ENCODE measurements at places on chromosomes 7 and 10.
A peak's percentile ranks its signal among the peaks of the same experiment; 100 is the strongest.

- DNase-seq, result no peak
Observed at GRCh38 chr10:78366663-78367411, 333.2 kb downstream of the RPS24 start.

DNA sequence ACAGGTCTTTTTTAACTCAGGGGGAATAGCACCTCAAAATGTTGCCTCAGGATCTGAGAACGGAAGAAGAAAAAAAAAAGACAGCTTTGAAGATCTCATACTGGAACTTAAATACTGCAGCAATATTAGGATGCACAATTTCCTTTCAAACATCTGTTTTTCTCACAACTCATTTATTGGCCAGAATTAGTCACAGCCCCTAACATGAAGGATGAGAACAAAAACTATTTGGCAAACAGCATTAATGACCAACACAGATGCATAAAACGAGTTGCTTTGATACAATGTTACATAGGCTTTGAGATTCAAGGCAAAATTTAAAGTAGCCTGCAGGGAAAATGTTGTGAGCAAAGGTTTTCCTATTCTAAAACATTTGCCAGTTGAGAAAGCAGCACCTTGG lies 36.5 kb downstream of the JMJD1C start:
- peak; percentile 83 for DNase-seq

DNA sequence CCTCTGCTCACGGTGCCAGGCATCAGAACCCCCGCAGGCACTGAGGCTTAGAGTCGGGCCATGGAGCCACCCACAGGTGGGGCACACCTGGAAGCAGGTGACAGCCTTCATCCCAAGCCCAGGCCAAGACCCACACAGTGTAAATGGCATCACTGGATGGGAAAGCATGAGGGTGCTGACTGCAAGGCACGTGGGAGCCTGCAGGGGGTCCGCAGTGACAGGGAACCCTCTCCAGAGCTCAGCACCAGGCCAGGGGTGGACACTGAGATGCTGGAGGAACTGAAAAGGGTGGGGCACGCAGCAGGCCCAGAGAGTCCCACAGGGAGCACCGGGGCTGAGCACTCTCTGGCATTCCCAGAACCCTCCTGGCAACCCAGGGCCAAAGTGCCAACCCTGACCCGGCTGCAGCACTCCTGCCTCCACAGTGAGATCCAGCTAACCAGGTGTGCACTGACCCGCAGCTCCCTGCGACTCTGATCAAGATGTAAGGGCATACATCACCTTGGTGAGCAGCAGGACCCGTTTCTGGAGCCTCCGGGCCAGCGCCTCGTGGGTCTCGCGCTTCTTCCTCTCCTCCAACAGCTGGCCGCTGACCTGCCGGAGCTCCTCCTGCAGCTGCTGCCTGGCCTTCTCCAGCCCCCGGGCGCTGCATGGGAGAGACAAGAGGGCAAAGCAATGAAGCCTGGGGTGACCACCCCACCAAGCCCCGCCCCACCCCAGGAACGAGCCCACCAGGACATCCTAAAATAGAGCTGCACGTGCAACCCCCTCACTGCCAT lies 163.9 kb downstream of the MAD1L1 start:
- no peak for DNase-seq

DNA sequence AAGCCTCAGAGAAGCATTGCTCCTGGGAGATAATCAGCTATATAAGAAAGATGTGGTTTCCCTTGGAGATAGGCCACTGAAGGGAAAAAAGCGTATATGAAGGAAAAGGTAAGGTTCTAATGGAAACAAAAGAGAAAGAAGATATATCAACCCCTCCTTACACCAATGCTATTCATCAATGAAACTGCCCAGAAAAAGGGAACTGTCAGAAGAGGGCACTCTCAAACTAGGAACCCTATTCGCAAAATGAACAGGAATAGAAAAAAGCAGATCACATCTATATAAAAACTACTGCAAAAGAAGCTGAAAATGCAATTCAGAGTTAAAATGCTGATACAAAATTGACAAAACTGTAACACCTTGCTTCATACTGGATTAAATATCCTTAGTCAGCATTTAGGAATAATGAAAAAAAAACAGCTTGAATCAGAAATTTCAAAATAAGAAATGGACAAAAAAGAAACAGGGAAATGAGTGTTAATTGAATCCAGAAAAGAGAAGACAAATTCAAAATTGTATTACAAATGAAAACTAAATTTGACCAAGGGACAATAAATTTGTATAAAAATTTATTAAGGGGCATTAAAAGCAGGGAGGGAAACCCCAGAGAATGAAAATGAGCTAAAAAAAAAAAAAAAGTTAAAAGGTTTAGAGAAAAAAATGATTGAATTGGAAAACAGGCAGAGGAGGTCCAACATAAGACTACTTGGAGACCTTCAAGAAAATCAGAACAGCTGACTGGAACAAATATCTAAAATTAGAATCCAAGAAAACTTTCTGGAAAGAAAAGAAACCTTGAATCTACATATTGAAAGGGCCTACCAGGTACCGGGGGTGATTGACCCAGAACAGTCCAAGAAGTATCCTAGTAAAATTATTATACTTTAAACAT lies 17.9 kb downstream of the NHLRC2 start:
- DNase-seq, result no peak

DNA sequence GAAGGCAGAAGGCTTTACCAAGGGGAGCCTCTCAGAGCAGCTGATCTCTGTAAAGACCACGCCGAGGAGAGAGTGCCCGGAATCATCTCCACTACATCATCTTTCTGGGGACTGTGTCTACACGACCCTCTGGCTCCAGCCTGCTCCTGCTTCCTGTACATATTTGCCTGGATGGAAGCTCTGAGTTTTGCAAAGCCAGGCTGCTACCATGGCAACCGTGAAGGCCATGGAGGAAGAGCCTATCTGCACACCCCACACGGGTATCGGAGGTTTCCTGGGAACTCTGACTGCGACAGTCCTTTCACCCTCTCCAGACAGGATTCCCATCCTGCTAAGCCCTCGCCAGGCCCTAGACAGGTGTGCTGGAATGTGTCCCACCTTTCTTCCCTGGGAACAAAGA lies 83.4 kb upstream of the TNRC18 start:
- no peak for DNase-seq

GRCh38 chr7:74544706-74545469 lies 91.2 kb downstream of the GTF2IRD1 start:
- DNase-seq, result peak; percentile 65

- DNase-seq, result no peak
Observed at GRCh38 chr10:118012952-118013525, 33.7 kb downstream of the RAB11FIP2 start.

GRCh38 chr10:4770801-4771553 lies 55.0 kb upstream of the AKR1E2 start:
- peak; percentile 96 for DNase-seq

- no peak for DNase-seq
Observed at GRCh38 chr10:73629165-73629564, 12.1 kb downstream of the MYOZ1 start.

GRCh38 chr10:80202934-80203834 lies 2.2 kb downstream of the ANXA11 start:
- peak; percentile 96 for DNase-seq

- DNase-seq, result no peak
Observed at GRCh38 chr10:66940965-66941364, 15.1 kb downstream of the LRRTM3 start.

DNA sequence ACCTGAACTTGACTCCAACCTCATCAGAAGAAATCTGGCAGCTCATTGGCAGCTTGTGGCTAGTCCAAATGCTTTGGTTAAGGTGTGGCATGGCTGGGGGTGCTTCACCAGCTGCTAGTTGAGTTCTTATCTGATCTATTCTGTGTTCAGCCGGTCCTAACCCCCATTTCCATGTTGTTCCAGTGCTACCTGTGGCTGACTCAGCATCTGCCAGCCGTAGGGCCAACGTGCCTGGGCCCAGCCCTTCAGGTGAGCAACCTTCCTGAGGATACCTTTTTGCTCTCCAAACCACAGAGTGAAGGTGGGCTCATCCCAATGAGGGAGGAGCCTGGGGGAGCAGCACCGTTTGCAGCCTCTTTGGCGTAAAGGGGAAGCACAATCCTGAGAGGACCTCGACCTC lies 46.8 kb upstream of the C10orf120 start:
- no peak for DNase-seq

DNA sequence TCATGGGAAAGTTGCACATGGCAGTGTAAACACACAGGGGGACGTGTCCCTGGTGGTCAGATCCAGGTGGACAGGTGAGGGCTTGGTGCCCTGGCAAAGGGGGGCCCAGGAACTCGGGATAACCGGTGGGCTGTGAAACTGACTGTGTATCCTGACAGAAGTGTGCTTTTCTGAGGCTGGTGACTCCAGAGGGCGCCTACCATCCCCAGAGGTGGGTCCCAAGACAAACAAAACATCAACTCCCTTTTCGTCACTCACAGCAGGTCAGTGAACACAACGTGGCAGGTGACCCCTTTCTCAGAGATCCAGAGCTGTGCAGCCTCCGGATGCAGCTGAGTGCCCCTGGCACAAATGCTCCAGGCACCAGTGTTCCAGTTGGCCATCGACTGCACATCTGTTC lies 56.0 kb upstream of the DDC start:
- no peak for DNase-seq

DNA sequence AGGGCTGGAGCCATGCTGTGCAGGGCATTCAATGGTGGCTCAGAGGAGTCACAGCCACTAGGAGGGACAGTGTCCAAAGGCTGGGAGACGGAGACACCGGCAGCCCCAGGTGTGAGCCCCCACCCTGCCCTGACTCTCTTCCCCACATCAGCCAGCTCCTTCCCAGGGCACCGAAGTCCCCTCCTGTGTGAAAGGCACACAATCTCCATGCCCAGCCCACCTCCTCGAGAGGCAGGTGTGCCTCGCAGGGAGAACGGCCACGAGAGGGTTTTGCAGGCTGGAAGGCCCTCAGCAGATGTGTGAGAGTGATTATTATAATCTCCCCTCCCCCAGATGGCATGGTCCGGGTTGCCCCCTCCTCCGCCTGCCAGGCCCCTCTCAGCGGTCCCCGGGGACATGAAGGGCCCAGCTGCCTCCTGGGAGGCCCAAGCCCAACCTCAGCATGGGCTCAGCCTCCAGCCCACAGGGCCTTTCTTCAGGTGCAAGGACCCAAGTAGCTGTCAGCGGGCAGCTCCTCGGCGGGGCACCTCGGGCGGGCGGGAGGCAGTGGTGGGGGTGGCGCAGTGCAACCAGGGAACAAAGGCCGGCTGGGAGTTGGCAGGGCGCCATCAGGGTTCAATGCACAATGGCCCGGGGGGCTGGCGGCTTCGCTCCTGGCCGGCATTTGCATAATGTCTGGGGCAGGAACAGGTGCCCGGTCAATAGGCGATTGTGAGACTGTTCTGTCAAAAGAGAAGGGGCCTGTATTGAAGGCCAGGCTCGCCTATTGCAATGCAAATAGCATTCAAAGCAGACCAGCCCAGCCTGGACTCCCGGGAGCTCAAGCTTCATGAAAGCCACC lies 155.3 kb upstream of the ZMIZ1 start:
- DNase-seq, result no peak

DNA sequence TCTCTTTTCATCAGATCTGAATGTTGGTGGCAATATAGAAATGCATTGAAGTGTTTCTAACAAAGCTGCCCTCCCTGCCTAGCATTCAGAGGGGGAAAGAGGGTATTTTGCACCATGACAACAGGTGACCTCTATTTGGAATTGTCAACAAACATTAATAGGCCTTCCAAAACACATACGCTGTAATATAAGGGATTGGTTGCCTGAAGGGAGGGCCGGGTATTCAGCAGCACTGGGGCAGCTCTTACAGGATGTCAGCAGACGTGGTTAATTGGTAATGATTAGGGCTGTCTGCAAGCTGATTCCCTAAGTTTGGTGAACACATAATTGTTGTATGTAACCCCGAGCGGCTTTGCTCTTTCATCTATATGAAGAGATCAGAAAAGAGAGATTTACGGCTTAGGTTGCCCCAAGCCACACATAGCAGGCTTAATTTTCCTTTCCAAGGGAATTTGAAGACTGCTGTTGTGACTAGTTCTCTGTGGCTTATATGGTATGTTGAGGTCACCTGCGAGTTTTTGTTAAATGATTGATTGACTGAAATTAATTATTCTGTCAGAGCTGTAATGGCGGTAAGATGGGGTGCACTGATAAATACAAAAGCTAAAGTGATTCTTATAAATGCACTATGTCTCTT lies 759.3 kb downstream of the LRMDA start:
- DNase-seq, result no peak

DNA sequence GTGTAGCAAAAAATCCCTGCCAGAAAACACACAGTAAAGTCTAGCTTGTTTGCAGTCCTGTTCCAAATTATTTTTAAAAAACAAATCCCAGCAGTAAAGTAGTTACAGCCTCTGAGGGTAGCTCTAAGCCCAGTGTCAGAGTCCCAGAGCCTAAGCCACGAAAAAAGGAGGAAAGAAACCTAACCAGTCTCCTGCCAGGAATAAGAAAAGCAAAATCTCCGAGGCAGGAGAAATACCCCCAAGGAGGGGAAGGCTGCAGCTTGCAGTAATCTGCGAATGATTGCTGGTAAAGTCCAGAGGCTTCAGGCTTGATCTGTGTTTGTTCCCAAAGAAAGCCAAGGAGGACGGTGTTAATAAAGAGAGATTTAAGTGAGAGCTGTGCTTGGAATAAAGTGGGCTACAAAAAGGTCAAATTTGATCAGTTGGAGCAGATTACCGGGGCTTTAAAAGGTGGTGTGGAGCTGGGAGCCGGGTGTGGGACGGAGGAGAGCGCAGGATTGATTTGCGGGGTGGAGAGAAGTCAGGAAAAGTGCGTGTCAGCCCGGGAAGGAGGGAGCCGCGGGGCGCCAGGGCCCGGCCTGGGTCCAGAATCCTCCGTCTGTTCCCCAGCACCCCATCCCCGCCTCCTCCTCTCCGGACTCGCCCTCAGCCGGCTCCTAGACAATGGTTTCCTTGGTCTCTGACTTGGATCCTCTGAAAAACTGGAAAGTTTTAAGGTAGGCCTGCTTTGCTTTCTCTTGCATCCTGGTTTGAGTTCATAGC lies 219.4 kb upstream of the CELF2 start:
- DNase-seq, result no peak

GRCh38 chr7:51013218-51013786 lies 230.6 kb upstream of the GRB10 start:
- no peak for DNase-seq

- DNase-seq, result peak; percentile 10
Observed at GRCh38 chr7:140275069-140275965, 98.5 kb upstream of the KDM7A start.

DNA sequence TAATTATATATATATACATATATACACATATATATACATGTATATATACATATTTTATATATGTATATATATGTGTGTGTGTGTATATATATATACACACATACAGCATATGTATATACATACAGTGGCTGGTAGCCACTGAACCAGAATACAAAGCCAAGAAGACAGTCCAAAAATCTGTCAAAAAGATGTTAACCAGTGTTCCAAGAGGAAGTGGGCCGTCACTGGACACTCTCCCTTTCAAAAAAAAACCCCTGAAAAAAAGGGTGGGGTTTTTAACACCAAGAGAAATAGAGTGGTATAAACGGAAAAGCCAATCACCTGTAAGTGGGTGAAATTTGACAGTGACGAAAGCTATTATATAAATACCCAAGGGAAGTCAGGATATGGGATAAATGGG lies 31.1 kb upstream of the C1GALT1 start:
- DNase-seq, result no peak

DNA sequence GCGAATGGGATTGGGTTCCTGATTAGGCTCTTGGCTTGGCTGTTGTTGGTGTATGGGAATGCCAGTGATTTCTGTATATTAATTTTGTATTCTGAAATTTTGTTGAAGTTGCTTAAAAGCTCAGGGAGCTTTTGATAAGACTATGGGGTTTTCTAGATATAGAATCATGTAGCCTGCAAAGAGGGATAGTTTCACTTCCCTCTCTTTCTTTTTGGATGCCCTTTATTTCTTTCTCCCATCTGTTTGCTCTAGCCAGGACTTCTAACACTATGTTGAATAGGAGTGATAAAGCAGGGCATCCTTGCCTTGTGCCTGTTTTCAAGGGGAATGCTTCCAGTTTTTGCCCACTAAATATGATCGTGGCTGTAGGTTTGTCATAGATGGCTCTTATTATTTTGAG lies 40.4 kb upstream of the MPP7 start:
- DNase-seq, result no peak

Measured in EH (cell line).